Activated CD4-positive, CD25-positive, alpha-beta regulatory T cell treated with anti-CD3 and anti-CD28 coated beads, Interleukin-2, amount 50 U/mL, for 24 hours (primary cell): ENCODE measurements at places on chromosomes 16 and 17.

DNA sequence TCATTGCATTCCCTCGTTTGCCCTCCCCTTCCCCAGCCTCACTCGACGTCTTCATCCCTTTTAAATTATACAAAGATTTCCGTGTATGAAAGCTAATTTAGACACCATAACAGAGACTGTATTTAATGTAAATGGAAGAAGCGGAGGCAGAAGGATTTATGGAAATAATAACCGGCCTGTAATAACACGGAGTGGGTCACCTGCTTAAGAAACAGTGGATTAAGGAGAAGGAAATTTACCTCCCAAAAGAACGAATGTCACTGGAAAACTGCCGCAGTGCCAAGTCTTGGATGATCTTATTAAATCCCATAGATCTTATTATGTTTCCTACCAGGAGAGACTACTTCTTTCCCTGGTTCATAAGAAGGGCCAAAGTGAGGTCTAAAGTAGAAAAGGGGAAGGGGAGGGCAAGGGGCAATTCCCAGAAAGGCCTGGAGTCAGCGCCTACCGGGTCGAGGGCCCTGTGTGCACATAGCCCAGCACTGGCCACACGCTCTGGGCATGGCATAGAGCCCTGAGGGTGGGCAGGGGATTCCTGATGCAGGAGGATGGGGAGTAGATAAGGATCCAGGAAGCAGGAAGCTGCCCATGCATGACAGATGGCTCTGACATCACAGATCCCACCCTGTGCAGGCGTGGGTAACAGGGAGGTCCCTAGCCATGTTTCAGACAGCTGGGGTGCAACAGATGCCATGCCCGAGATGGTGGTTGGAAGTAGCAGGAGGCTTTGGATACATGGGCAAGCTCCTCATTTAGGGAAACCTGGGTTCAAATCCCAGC, 56.2 kb upstream of the RPL38 start:
- ATAC-seq: no peak

DNA sequence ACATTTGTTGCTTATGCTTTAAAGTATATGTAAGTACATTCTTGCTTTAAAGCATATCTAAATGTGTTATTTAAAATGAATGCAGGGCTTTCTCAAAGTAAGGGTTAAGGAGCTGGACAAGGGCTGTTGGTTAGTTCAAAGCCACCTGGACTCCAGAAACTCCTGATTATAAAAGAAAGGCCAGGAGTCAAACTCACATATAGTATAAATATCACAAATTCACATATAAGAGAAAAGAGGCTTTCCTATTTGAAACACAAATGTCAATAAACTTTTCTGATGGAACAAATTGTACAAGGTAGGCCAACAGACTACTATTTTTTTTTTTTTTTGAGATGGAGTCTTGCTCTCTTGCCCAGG, 84.5 kb upstream of the CORO6 start:
- no peak for ATAC-seq

GRCh38 chr17:79020631-79021301, 3.2 kb upstream of the C1QTNF1 start:
- no peak for ATAC-seq

DNA sequence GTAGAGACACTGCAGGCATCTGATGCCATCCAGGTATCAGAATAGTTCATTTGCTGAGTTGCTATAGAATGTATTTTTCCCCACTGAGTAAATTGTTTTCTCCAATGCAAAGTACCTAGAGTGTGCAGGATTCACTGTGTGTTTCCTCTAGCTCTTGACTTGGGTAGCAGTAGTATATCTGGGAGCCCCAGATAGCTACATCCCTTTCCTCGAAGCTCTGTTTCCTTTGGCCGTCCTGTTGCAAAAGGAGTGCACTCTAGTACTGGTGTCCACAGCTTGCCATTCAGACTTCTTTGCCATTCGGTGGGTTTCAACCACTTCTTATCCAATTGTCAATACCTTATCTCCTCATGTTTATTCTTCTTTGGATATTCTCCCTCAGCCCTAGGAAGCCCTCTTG, 12.8 kb downstream of the ABCA8 start:
- ATAC-seq: no peak

DNA sequence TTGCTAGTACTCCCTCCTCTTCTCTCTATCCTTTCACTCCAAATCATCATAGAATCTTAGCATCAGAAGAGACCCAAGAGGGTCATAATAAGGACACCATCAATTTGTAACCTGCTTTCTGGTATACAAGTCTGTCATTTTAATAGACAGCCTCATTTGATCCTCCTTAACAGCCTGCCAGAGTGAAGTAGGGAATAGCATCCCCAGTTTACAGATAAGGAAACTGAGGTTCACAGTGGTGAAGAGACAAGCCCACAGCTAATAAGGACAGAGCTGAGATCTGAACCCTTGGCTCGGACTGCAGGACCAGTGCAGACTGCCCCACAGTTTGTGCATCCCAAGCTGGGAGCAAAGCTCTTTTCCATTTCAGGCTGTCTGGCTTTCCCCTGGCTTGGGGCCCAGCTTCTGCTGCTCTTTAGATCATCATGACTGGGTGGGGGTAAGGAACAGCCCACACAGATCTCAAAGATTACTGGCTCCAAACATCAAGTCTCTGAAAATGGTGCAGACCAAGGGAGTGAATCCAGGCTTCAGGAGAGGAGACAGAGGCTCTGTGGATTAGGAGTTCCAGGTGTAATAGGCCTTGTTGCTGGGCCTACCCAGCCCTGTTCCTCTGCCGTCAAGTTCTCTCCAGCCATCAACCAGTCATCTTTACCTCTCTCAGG, 10.3 kb upstream of the IGFBP4 start:
- ATAC-seq: no peak

GRCh38 chr16:72399811-72400210, 227.9 kb upstream of the PMFBP1 start:
- no peak for ATAC-seq

DNA sequence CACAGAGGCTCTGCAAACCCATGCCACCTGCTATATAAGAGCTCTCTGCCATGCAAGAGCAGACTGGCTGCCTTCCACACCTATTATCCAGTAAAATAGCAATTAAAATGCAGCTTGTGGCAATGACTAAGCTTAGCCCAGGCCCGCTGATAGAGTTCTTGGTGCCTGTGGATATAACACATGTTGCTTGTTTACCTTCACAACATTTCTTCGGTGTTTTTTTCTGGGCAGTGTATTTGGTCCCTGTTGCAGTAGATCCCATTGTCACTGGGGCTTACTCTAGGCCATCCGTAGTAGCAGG, 63.5 kb downstream of the SPECC1 start:
- ATAC-seq: no peak

- no peak for ATAC-seq
Measured at GRCh38 chr17:4516735-4517134, 18.1 kb downstream of the SPNS2 start.

DNA sequence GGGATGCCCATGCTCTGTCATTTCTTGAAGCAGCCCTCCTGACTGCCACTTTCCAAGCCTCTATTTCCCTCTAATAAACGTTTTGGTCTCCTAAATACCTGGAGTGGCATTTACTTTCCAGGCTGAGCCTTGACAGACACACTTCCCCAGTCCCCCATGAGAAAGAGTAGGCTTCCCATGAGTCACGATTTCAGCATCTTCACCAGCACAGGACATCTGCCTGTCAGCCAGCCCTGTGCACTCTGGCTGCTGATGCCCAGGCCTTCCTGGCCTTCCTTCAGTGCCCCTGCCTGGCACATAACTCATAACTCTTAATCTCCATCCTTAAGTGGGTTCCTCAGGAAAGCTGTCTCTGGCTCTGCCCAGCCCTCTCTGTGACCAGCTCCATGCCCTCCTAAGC, 30.8 kb upstream of the GAS7 start:
- no peak for ATAC-seq

- ATAC-seq: no peak
Measured at GRCh38 chr16:16038950-16039349, 89.5 kb downstream of the ABCC1 start.

- no peak for ATAC-seq
Measured at GRCh38 chr17:73286863-73287296, 24.9 kb downstream of the CDC42EP4 start.

- no peak for ATAC-seq
Measured at GRCh38 chr17:13509527-13509926, 92.2 kb downstream of the HS3ST3A1 start.

- ATAC-seq: no peak
Measured at GRCh38 chr16:25081702-25082101, 29.8 kb upstream of the LCMT1 start.

DNA sequence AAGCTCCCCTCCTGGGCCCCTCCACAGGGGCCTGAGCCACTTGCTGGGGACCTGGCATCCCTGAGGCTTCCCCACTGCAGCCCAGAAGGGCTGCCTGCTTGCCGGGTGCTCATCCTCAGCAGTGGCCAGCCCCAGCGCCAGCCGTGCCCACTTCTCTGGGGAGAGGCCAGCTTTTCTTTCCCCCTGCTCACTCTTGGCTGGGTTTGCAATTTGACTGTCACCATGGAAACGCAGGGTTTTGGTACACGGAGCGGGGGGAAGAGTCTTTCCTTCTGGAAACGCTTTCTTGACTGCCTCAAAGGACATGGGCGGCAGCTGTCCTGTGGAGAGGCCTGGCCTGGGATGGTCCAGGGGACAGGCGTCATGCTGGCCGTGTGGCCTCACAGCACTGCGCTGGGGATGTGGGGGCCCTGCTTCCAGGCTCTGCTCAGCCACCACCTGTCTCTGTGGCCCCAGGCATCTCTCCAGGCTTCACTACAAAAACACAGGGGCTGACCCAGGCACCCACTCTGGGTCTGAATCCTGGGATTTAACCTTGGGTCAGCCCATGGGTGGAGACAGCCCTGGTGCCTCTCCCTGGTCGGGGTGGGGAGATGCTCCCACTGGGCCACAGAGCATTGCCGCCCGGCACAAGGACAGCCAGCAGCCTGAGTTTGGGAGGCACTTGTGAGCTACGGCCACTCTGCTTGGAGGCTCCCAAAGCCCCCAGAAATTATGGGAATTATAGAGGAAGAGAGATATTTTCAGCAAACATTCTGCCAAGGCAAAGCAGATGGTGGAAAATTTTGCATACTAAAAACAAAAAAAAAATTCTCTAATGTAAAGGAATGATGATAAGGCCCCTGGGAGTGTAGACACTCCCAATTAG, 45.9 kb upstream of the DOC2B start:
- no peak for ATAC-seq

DNA sequence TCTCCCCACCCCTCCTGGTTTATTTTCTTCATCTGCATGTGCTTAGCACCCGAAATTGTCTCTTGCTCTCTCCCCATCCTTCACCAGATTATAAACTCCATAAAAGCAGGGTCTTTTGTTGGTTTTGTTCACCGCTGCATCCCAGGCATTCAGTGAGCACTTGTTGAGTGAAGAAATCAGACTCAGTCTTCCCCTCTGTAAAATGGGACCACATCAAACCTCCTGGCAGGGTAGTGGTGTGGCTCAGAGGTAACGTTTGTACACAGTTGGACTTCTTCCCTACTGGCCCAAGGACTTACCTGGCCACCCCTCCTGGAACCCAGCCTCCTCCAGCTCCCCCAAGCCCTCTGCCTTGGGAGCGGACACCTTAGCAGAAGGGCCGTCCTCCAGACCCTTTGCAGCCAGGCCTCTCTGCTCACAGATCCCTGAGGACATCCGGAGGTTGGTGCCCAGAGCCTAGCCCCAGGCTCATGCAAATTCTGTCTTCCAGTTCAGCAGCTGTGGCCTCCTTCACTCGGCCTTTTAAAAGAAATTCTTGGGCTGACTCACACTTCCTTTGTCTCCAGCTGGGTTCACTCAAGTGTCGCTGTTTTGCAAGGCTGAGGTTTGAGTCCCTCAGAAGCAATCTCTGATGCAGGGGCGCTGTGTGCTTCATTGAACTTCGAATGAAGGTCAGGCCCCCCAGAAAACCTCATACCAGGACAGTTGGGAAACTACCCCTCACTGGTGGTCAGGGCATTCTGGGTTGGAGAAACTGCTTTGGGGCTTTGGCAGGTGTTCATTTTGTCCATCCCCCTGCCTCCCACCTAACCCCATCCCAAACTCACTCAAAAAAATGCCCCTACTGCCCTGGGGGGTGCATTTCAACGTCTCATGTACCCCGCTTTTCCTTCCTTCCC, 16.8 kb upstream of the RMI2 start:
- ATAC-seq: peak; percentile 80

DNA sequence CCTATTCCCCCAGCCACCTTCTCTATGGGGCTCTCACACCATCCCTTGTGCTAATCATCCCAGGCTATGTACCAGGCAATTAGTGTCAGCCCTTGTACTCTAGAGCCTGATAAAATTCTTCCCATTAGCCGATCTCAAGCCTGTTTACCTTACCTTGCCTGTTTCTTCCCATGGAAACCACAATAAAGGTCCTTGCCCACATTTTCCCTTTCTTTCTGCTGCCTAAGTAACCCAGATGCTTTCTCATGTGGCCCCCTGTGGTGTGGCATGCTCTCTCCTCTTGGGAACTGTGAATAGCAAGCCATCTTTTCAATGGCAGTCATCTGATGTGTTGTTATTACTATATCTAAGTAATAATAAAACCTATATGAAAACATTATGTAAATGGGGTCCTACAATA, 265.8 kb upstream of the ELAC2 start:
- ATAC-seq: no peak

DNA sequence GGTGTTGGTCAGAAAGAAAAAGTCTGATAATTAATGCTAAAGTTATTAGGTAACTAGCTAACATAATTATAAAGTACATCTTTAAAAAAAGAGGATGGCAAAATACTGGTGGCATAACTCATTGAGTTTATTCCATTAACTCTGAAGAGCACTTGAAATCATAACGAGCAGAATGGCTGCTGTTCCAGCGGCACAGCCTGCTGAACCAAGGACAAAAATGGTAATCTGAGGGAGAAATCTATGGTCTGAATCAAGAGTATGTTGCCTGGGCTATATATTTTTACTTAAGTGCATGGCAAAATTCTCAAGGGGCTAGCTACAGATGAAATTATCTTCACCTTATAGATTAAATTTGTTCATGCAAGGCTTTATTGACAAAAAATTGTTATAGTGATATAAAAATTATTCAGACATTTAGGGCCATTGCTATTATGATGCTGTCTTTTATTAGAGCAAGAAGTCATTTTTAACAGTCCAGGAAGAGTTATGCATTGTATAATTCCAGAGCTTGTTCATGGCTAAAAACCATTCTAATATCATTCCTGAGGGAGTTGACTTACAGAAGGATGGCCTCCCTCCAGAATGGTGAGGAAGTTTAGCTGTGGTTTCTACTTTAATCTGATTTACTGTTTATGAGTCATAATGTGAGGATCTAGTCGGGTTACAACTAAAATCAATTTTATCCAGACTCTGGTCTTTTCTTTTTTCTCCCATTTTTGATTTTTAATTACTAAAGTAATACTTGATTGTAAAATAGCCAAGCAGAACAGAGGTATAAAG, 41.4 kb upstream of the ANKFN1 start:
- no peak for ATAC-seq

GRCh38 chr17:70786081-70786480, 616.7 kb downstream of the KCNJ2 start:
- ATAC-seq: no peak

DNA sequence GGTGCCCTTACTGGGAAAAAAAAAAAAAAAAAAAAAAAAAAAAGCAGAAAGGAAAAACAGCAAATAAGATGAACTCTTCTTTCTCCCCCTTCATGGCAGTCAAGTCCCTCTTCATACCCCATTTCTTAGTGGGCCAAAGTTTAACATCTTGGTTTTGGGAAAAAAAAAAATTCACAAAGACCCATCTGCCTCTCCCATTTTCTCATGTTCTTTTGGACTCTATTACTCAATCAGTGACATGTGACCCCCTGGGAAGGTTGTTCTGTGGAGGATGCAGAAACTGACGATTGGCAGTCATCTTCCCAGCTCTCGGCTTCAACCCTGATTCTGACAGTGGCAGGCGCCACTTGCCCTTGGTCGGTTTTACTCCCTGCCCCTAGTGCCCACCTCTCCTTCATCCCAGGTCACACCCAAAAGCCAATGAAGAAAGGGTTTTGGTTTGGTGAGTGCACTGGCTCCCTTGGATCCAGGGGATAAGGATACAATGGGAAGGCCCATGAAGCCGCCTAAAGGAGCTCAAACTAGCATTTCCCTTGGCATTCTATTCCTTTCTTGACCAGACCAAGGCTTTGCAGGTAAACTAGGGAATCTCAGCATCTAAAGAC, 60.7 kb upstream of the TBX2 start:
- no peak for ATAC-seq
